Thymus (tissue), 14 donors: ENCODE measurements at places on chromosomes 16 and 17.

DNA sequence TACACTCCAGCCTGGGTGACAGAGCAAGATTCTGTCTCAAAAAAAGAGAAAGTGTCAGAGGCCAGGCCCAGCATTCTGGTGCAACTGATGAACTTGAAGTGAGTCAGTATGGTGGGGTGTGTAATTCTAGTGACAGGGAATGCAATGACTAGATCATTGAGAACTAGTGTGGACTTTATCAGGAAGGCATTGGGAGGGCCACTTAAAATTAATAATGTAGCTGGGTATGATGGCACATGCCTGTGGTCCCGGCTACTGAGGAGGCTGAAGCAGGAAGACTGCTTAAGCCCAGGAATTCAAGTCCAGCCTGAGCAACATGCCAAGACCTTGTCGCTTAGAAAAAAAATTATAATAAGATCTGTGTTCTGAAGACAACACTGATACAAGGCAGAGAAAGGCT, 90.8 kb downstream of the STX8 start:
- no peaks in the 10 kb centered on the region for H3K27me3 ChIP-seq
- H3K27ac ChIP-seq: no peak overlapping the region
- H3K4me1 ChIP-seq: no peaks in the 10 kb centered on the region
- no peak for DNase-seq
- no peak overlapping the region for H3K4me3 ChIP-seq

- no peak overlapping the region for H3K27ac ChIP-seq
- DNase-seq: peak; percentile 23
- no peaks in the 10 kb centered on the region for H3K36me3 ChIP-seq
- H3K27me3 ChIP-seq: peaks cover 6% of the 10 kb centered on the region
- H3K4me1 ChIP-seq: peaks cover 16% of the 10 kb centered on the region
These were observed 46.7 kb downstream of the RNF157 start for GRCh38 chr17:76193591-76193990.

- DNase-seq: no peak
- H3K36me3 ChIP-seq: no peaks in the 10 kb centered on the region
- no peak overlapping the region for H3K4me3 ChIP-seq
- H3K27me3 ChIP-seq: peaks cover 14% of the 10 kb centered on the region
These were observed 6.7 kb downstream of the EPN2 start for GRCh38 chr17:19243838-19244237.

- no peak for DNase-seq
- no peak overlapping the region for H3K27ac ChIP-seq
- no peaks in the 10 kb centered on the region for H3K27me3 ChIP-seq
- no peak overlapping the region for H3K4me3 ChIP-seq
These were observed 12.2 kb downstream of the CHTF8 start for GRCh38 chr16:69120096-69120664.

GRCh38 chr17:65074778-65075250, 18.3 kb upstream of the GNA13 start:
- H3K27ac ChIP-seq: no peak overlapping the region
- H3K4me3 ChIP-seq: no peak overlapping the region
- DNase-seq: no peak
- no peaks in the 10 kb centered on the region for H3K4me1 ChIP-seq

DNA sequence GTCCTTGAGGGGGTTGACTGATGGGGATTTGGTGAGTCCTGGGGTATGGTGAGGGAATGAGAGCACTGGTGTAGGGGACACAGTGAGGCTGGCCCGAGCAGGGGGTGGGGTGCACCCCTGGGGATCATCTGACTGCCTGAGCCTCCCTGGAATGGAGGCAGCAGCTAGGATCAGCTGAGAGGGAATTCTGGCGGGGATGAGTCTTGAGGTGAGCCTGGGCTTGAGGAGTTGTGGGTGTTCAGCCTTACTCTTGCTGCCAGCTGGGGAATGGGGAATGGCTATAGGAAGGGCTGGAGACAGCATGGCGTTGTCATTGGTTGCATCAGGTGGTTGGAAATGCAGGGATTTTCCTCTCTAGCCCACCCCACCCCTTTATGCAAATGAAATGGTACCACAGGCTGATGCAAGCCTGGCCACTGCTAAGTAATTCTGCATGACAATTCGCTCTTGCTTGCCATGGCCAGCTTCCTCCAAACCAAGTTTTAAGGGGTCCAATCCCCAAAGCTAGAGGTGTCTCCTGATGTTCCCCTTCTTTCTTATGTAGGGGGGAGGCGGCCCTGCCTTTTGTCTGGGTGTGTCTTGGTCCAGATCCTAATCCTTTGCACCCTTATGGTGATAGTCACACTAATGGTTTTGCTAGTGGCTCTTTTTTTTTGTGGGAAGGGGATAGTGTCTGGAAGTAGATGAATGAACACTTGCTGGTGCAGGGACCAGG, 7.5 kb downstream of the NFE2L1 start:
- DNase-seq: no peak
- H3K4me3 ChIP-seq: no peak overlapping the region
- H3K36me3 ChIP-seq: peaks cover 95% of the 10 kb centered on the region
- H3K27me3 ChIP-seq: no peaks in the 10 kb centered on the region
- peaks cover 10% of the 10 kb centered on the region for H3K4me1 ChIP-seq

DNA sequence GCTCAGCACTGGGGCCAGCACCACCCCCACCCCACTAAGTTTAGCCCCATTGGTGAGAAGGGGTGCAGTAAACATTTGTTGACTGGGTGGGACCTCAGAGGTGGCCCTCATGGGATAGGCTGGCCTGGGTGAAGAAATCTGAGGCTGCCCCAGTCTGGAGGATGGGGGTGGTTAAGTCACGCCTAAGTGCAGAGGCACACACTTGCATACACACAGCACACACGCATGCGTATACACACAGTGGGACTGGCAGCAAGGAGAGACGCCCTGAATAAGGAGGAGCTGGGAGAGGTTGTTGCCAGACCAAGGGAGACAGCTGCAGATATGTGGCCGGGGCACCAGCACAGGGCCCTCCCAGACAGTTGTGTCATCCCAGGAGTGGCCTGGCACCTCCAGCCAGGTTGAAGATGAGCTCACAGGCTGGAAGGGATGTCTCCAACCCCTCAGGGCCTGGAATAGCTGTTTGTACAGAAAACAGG, 3.0 kb upstream of the BCAR1 start:
- peaks cover 63% of the 10 kb centered on the region for H3K27me3 ChIP-seq
- H3K36me3 ChIP-seq: no peaks in the 10 kb centered on the region
- H3K4me3 ChIP-seq: no peak overlapping the region
- no peak for DNase-seq
- no peak overlapping the region for H3K27ac ChIP-seq
- H3K4me1 ChIP-seq: peaks cover 4% of the 10 kb centered on the region

DNA sequence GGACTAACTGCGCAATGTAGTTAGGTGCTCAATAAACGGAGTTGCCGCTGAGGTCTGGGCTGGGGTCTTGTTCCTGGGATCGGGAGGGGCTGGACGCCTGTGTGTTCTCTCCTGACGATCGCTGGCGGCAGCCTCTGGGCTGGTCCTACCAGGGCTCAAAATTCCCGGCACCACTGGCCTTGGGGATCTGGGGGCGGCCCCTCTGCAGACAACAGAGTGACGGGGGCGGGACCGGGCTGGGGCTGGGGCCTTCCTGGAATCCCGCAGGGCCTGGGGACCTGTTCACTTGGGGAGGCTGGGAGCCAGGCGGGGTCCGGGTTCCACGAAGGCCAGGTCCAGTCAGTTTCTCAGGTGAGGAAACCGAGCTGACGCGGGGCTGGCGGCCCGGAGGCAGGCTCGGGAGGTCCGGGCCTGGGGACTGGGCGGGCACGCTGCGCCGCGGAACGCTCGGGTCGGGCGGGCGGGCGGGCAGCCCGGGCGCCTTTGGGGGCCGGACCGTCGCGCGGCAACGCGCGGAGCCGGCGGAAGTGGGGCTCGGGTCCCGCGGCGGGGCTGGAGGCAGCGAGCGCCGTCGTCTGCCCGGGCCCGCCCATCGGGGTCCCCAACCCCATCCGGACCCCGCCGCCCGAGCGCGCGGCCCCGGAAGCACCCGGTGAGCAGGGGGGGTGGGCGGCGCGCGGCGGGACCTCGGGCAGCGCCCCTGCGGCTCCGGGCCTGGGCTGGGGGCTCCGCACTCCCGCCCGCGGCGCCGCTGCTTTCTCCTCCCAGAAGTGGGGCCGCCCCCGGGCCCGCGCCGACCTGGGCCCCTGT, at the start of gene PIGQ:
TSS of gene PIGQ (plus strand) at position 524 of the 810 bp plus-strand sequence. CDS start 4,107 bp downstream, outside the sequence.
- H3K27me3 ChIP-seq: no peaks in the 10 kb centered on the region
- H3K4me3 ChIP-seq: peak within 1 kb of the TSS; percentile 62
- H3K4me1 ChIP-seq: peaks cover 18% of the 10 kb centered on the region
- peak; percentile 61 for DNase-seq
- peaks cover 5% of the 10 kb centered on the region for H3K36me3 ChIP-seq

DNA sequence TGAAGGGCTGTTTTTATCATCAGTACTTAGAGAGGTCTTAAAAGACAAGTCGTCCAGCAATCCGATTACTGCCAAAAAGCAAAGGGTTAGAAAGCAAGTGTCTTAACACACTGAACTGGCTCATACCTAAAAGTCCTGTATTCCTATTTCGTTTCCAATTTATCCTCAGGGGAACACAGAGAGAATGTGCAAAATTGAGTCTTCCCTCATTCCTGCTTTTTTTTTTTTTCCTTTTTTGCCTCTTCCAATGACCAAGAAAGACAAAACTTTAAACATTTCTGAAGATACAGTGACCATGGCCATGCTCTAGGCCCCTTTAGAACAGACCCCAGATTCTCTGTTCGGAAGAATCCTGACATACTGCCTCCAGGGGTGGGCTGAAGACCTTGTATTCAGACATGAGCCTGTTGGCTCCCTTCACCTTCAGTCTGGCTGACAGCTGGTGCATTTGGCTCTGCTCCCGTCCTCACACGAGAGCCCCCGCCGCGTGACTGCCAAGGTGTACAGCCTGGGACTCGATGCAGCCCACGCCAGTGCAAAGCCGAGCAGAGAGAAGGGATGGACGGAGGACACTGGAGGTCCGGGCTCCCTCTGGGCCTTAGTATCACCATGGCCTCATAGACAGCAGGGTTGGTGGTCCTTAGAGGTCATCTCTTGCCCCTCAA, 47.0 kb downstream of the COTL1 start:
- H3K36me3 ChIP-seq: peaks cover 3% of the 10 kb centered on the region
- H3K27me3 ChIP-seq: no peaks in the 10 kb centered on the region
- H3K27ac ChIP-seq: no peak overlapping the region
- H3K4me3 ChIP-seq: no peak overlapping the region
- H3K4me1 ChIP-seq: peaks cover 2% of the 10 kb centered on the region

- no peaks in the 10 kb centered on the region for H3K4me1 ChIP-seq
- no peaks in the 10 kb centered on the region for H3K27me3 ChIP-seq
- H3K27ac ChIP-seq: no peak overlapping the region
- no peaks in the 10 kb centered on the region for H3K36me3 ChIP-seq
- no peak for DNase-seq
These were observed 29.8 kb upstream of the LCMT1 start for GRCh38 chr16:25081702-25082101.

GRCh38 chr17:66755101-66755943, 79.6 kb upstream of the CACNG5 start:
- no peaks in the 10 kb centered on the region for H3K4me1 ChIP-seq
- DNase-seq: no peak
- no peak overlapping the region for H3K4me3 ChIP-seq

- H3K27ac ChIP-seq: no peak overlapping the region
- no peaks in the 10 kb centered on the region for H3K4me1 ChIP-seq
- H3K27me3 ChIP-seq: no peaks in the 10 kb centered on the region
- H3K4me3 ChIP-seq: no peak overlapping the region
These were observed 722.9 kb upstream of the EEF2KMT start for GRCh38 chr16:5820472-5820871.

GRCh38 chr16:2095315-2095853, 40.3 kb downstream of the PKD1 start:
- H3K36me3 ChIP-seq: peaks cover 47% of the 10 kb centered on the region
- peaks cover 5% of the 10 kb centered on the region for H3K4me1 ChIP-seq
- no peak overlapping the region for H3K4me3 ChIP-seq
- H3K27me3 ChIP-seq: no peaks in the 10 kb centered on the region

DNA sequence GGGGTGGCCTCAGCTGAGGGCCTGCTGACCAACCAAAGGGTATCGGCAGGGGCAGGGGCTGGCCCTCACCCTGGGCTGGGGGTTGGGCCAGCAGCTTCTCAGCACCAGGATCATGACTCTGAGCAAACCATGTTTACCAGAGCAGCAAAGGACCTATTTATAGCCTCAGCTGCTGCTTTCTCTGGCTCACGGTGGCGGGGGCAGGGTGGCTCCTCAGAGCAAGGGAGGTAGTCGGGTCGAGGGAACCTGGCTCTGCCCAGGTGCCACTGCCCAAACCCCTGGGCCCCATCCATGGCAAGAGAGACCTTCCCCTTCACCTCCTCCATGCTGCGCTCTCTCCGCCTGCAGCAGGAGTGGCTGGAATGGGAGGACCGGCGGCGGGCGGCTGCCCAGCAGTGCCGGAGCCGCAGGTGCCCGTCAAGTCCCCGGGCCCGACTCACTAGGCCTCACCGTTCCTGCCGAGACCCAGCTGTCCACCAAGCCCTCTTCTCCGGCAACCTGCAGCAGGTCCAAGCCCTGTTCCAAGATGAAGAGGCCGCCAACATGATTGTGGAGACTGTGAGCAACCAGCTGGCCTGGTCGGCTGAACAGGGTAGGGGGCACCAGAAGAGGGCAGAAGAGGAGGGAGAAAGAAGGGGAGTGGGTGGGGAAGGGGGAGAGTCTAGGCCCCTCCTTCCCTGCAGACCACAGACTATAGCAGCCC, at the start of gene ASB16:
TSS of gene ASB16 (plus strand) at position 206 of the 703 bp plus-strand sequence. CDS start at position 292, 86 bp downstream.
- H3K27me3 ChIP-seq: no peaks in the 10 kb centered on the region
- peaks cover 11% of the 10 kb centered on the region for H3K4me1 ChIP-seq
- H3K27ac ChIP-seq: no peak within 1 kb of the TSS
- no peak for DNase-seq
- H3K4me3 ChIP-seq: no peak within 1 kb of the TSS

DNA sequence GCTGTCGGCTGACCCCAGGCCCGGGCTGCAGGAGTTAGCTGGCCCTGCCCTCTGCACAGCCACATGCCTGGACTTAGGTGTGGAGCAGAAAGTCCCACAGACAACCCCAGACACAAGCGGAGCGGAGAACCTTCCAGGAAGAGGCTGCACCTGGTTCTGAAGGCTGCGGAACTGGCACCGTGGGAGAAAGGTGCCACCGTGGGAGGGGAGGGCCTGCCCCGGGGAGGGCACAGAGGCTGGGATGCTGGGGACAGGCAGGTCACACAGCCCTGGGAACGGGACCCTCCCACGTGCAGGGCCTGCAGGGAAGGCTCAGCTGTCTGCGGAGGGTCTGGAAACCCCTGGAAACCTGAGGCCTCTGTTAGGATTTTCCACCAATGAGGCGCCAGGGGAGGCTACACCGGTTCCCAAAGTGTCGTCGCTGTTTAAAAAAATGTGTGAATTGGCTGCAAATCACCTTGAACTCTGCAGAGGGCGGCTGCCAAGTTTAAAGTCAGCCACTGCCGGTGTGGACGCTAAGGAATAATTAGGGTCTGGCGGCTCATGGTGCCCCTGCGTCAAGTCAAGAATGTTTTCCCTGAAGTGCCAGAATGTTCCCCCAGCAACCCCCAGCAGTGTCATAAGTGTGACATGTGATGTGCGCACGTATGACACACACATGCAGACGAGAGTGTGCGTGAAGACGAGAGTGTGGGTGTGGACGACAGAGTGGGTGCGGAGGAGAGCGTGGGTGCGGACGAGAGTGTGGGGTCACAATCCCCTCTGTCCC, 50.9 kb upstream of the PABPN1L start:
- H3K27me3 ChIP-seq: no peaks in the 10 kb centered on the region
- H3K27ac ChIP-seq: no peak overlapping the region
- H3K4me3 ChIP-seq: no peak overlapping the region
- peaks cover 41% of the 10 kb centered on the region for H3K4me1 ChIP-seq
- no peak for DNase-seq

GRCh38 chr17:40915721-40916256, 21.7 kb downstream of the KRT23 start:
- no peaks in the 10 kb centered on the region for H3K4me1 ChIP-seq
- no peak for DNase-seq
- no peaks in the 10 kb centered on the region for H3K27me3 ChIP-seq
- H3K27ac ChIP-seq: no peak overlapping the region
- H3K4me3 ChIP-seq: no peak overlapping the region
